ENCODE measurements at places on chromosomes 16 and 17. TPM values are rescaled to one million over a fixed set of nuclear protein-coding genes. Genes with fewer than 3 reads are reported as not detected.

PRSS22 gene
- 13.3 TPM for total RNA-seq

CMTM1 gene
- 0.61 TPM for total RNA-seq

SARM1 gene
- 10.3 TPM for total RNA-seq

SYNGR3 gene
- total RNA-seq, result not detected

SLC5A11 gene
- 0.30 TPM for total RNA-seq

C16orf96 gene
- 1.00 TPM for total RNA-seq
